Fibroblast of the aortic adventitia (primary cell): ENCODE measurements at places on chromosomes 4 and X.

DNA sequence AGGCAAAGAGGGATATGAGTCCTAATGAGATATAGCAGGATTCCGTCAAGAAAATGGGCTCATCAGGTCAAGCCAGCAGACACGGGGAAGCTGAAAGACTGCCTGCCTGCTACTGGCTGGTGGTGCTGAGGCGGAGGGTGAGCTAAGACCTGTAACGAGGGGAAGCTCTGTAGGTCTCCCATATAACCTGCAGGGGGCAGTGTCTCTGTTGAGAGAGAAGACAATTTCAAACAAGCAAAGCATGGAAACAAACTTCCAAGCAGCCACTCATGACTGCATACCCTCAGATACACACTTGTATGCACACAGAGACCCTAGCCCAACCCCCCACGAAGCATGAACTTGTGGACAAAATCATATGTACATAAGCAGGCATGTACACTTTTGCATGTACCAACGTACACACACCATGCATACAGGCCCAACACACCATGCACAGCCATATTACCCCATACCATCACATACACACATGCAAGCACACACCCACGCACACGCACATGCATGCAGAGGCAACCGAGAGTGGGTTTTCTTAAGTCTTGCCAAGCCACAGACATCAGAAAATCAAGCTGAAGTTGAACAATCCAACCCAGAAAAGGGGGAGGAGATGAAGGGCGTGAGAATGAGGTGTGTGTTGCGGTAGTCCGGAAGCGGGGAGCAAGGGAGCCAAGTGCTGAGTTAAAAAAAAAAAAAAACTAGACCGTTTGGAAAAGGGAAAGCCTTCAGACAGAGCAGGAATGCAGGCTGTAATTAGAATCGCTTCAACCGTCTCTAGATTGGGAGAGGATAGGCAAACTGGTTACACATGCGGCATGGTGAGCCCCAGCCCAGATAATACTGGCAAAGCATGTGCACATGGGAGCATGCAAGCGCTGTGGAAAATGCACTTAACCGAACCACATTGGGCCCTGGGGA, 71.0 kb downstream of the PJA1 start:
- peak; percentile 65 for DNase-seq

- no peak for DNase-seq
These were observed 1611.1 kb downstream of the ARAP2 start for GRCh38 chr4:34633241-34633640.

DNA sequence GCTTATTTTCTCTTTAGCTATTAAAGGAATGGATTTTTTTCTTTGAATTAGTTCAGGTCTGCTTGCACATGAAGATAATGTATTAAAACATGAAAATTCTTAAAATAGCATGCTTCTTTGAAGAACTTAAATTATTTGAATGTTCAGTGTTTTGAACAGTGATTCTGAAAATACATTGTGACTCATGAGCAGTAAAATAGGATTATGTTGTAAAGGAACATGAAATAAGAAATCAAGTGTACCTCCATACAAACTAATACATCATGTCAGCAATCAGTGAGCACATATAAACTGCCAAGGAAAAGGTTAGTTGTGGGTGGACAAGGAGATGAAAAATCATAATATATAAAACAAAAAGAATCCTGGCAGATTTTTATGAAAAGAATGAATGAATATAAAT, 66.1 kb downstream of the SNX25 start:
- peak; percentile 28 for DNase-seq

- no peak for DNase-seq
These were observed 73.3 kb downstream of the NAT8L start for GRCh38 chr4:2132438-2132837.

- no peak for DNase-seq
These were observed at the start of gene KIT for GRCh38 chr4:54657551-54658251. Gene KIT, plus strand, starts transcription at chr4:54657957. Its CDS starts 58 bp downstream, at chr4:54658015.

DNA sequence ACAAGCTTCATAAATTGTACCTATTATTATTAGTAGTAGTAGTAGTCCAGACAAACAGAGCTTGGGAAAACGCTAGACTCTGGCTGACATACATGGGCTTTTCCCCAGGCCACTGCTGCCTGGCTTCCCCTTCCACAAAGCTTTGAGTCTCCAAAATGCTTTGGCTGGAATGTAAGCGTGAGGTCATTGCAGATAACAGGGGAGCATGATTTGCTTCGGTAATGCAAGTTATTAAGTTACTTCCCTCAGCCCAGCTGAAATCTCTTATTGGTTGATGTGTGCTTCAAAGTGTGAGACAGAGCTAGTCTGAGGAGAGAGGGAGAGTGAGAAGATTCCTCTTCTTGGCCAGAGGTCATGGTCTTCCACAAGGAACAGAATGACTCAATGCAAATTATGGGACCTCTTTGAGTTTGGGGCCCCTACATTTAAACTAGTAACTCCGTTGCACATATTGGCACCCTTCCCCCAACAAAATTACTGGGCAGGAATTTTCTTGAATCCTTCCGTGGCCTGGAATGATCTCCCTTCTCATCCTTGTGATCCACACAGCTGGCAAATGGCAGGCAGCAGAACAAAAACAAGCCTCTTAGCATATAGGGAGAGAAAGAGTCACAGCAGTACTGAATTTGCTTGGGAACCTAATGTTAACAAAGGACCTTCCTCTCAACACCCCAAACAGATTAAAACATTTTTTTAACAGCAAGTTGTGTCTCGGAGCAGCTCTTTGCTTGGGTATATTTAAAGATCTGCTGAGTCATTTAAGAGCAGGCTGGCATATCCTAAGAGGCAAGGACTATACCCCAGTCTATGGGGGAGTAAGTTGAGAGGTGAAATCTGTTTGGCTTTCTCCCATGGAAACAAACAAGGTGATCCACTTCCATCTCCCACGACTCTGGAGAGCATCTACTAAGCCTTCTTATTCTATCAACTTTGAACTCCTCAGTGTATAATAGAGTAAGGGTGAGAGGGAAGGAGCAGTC, 19.9 kb downstream of the AR start:
- peak; percentile 88 for DNase-seq

DNA sequence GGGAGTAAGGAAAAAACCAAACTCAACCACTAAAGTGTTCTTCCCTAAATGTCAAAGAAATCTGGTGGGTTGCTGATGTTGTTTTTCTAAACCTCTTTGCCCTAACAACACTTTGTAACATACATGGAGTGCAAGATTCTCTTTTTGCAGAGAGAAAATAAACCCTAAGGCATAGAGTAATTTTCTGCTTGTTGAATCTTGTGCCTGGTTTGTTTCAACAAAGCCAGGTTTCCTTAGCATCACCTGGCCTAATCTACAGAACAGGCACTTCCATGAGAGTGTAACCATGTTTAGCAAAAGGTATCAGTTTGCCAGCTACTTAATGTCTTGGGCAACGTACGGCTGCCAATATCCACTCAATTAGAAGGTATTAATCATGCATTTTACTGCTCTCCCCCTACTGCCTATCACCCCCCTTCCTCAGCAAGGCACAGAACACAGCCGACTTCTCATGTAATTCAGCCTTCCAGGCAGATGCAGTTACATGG, 219.2 kb downstream of the MAML3 start:
- DNase-seq, result no peak

- peak; percentile 83 for DNase-seq
These were observed 39.1 kb upstream of the PDLIM5 start for GRCh38 chr4:94412658-94413038.

DNA sequence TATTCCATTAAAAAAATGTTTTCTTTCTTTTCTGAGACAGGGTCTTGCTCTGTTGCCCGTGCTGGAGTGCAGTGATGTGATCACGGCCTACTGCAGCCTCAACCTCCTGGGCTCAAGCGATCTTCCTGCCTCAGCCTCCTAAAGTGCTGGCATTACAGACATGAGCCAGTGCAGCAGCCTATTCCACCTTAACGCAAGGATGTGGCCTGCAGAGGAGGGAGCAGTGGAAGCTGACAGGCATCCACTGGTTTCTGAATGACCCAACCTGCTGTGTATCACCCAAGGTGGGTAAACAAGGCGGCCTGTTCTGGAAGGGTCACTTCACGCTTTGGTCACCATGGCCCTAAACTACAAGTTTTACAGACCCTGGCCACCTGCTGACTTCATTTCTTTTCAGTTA, 60.8 kb downstream of the ACOX3 start:
- no peak for DNase-seq

DNA sequence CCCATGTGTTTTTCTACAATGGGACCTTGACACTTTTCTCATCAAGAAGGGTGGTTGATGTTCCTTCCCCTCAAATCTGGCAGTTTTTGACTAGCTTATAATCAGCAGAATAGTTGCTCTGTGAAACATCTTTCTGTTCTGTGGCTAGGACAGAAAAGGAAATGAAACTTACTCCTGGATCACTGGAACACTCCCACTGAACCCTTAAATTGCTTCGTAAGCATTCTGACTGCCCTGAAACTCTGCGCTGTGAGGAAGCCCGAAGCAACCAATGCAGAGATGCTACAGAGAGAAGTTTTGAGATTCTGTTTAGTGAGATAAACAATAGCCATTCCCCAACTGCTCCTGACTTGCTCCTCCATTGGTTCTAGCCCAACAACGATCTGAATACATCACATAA, 602.2 kb downstream of the CENPC start:
- DNase-seq, result no peak

DNA sequence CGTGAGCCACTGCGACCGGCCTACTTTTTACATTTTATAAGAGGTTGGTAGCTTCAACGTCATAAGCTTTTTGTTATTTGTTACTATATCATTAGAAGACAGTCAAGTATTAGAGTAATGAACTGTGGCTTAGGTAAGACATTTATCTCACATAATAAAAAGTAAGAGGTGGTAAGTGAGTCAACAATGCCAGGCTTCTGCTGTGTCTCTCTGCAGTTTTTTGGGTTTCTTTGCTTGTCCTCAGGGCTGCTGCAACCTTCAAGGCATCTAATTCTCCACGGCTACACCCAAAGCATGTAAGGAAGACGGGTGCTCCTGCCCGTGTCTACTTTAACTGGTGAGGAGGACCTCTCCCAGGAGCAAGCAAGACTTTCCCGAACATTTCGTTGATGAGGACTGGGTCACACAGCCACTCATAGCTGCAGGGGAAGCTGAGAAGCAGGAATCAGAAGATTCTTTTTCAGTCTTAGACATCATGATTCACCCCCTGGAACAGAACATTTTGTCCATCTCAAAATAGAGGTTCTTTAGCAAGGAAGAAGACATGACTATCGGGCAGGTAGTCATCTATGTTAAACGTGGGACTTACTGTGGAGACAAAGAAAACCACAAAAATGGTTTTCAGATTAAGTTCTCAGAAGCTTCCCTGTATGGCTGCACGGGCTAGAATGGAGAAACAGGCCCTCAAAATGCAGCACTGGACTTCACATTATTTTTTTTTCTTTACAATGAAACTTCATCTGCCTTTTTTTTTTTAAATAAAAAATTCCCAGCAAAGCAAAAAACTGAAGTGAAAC, 13.0 kb upstream of the RHOH start:
- DNase-seq, result peak; percentile 15

GRCh38 chr4:38920677-38921076, 53.1 kb downstream of the FAM114A1 start:
- no peak for DNase-seq

DNA sequence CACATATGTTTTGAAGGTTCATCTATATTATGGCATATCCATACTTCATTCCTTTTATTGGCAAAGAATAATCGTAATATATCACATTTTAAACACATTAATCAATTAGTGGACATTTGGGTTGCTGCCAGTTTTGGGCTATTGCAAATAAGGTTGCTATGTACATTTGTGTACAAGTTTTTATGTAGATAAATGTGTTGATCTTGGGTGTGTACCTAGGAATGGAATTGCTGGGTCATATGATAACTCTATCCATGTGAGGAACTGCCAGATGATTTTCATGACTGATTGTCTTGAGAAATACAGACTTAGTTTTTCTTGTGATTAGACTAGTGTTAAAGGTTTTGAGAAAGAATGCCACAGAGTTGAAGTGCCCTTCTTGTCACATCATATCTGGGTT, 99.2 kb upstream of the RAB40AL start:
- DNase-seq, result peak; percentile 25

DNA sequence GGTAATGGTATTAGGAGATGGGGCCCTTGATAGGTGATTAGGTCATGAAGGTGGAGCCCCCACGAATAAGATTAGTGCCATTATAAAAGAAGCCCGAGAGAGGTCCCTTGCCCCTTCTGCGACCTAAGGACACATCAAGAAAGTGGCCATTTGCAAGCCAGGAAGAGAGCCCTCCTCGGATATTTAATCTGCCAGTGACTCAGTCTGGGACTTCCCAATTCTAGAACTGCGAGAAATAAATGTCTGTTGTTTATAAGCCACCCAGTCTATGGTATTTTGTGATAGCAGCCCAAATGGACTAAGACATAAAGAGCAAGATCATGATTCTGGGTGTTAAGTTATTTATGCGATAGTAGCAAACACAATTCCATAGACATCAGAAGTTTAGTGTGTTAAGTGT, 192.2 kb downstream of the LDB2 start:
- no peak for DNase-seq

GRCh38 chr4:123731035-123731434, 334.4 kb downstream of the SPRY1 start:
- no peak for DNase-seq

DNA sequence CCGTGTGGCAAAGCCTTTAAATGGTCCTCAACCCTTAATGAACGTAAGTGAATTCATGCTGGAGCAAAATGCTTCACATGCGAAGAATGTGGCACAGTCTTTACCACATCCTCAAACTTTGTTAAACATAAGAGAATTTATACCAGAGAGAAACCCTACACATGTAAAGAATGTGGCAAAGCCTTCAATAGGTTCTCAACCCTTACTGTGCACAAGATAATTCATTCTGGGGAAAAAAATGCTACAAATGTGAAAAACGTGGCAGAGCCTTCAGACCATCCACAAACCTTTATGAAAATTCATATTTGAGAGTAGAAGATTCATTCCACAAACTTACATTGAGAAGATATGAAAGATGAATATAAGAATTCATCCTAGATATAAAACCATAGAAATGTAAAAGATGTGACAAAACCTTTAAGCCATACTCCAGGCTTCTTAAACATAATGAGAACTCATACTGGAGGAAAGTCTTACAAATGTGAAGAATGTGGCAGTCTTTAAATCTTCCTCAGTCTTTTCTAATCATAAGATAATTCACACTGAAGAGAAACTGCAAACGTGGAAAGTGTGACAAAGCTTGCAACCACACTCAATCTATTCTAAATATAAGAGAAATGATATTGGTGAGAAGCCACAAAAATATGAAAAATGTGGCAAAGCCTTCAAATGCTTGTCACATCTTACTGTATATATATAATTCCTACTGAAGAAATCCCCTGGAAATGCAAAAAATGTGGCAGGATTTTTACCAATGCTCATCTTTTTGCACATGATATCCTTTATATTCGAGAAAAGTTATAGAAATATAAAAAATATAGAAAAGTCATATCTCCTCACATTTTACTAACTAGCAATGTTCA, 36.9 kb downstream of the ZNF141 start:
- DNase-seq, result no peak

DNA sequence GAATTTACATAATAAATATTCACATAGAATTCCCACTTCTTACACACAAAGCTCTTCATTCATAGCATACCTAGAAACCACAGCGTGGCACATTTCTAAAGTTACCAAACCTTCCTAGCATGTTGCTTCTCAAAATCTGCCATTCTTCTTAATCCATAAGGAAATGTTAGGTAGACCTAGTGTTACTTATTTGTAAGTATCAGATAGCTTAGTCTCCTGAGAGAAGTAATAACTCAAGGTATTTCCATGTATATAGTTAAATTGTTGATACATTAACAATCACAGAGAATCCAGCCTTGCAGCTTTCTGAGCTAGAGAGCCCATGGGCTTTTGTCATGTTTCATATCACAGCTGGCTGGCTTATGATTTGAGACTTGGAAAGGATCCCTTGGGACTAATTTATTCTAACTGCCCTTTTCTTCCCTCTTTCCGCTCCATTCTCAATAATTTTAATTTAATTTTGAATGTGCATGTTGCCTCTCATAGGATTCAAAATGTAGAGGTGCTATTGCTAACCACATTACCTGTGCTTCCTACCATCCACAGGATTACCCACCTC, 17.6 kb downstream of the SH3RF1 start:
- DNase-seq, result no peak
